ENCODE measurements at places on chromosomes 6 and 20.

GRCh38 chr6:80210618-80211017 is 104.1 kb downstream of the BCKDHB start:
- DNase-seq = no peak

DNA sequence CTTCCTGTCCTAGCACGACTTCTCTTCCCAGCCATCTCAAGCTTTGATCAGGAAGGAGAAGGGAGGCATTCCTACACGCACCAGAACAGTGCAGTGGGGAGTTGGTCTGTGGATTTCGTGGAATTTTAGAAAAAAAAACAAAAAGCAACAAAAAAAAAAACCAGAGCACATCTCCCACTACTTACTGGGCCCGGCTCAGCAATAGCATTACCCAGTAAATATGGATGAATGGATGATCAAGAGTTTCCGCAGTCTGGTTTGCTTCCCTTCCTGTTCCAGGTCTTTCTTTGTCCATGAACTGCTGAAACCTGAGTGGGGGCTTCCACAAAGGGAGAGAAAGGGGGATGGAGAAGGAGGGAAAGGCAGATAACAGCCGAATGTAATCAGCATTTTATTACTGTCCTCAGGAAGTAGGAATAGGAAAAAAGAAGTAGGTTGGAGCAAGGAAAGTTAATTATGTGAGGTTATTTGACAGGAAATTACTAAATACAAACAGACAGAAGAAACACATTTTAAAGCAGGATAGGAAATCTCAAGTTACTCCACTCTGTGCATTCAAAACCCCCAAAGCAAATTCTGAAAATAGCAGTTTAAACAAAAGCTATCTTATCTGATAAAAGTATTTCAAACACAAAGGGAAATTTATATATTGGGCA is 349.0 kb downstream of the PRL start:
- no peak for DNase-seq

DNA sequence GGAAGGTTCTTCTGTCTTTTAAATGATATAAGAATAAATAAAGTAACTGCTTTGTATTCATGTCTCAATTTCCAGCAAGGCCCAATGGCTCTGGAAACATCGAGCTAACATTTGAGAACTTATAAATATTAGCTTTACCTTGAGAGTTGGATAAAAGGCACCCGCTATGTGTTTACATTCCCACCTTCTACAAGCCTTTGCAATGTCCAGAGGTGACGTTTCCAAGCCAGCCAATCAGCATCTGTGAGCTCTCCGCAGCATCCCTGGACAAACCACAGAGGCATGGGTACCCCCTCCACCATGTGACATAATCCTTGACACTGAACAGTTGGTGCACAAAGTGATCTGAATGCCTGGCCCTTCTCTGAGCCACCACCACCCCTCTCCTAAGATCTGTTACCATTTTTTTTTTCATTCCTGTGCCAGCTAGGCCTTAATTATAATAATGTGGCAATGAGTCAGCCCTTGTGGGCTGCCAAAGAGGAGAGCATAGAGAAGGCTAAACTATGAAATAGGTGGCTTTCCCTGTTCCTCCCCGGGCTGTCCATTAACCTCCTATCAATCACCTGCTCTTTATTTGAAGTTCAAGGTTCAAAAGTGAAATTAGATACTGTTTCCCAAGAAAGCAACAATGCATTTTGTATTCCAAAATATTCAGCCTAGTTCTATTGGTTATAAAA is 4.1 kb downstream of the CBLN4 start:
- DNase-seq = no peak

DNA sequence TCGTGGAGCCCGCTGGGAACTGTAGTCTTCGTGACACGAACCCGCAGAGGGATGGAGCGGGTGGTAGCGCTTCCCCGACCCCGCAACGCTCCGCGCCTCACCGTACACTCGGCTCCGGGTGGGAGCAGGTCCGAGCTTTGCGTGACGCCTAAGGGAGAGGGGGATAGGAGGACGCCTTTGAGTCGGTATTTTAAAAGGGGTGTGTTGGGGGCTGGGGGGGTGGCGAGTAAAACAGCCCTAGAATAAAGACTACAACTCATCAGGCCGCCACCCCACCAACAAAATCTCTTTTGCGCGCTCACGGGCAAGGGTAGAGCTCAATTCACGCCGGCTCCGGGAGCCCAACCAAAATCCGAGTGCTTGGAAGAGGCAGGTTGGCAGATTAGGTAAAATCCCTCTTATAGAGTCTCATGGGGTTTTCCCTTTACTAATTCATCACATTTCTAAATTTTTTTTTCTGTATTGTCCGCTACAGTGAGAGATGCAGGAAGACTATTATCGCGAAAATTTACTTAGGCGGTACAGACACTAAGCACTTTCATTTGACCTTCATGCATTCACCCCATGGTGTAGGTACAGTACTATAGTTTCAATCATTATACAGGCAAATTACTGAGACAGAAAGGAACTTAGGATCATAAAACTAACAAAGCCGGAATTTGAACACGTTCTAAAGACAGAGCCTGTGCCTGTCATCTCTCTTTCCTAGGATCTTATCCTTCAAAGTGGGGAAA is 706 bp upstream of the SNX14 start:
- DNase-seq = no peak

DNA sequence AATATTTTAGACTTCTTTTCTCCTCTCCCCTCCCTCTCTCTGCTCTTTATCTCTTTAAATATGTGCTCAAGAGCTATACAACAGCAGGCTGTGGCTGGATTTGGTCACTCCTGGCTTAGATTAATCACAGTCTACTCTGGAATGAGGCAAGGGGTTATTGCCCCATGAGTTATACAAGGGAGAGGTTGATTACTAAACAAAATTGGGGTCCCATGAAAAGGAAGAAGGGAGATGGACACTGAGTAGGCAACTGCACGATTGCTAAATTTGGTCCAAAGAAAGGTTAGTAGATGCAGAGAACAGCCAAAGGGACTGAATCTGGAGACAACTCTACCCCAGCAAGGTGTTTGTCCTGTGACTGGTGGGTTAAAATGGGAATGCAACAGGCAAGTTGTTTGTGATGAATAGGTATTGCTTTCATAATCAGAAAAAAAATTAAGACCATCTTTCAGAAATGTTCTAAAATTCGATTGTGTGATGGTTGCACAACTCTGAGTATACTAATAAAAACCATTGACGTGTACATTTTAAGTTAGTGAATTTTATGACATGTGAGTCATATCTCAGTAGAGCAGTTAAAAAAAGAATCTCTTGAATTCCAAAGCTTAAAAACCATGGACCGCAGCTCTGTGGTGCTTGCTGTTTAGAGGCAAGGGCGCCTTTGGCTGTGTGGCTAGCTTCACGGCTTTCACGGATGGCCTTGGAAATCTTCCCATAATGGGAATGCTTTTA is 57.1 kb downstream of the KIZ start:
- DNase-seq = no peak

DNA sequence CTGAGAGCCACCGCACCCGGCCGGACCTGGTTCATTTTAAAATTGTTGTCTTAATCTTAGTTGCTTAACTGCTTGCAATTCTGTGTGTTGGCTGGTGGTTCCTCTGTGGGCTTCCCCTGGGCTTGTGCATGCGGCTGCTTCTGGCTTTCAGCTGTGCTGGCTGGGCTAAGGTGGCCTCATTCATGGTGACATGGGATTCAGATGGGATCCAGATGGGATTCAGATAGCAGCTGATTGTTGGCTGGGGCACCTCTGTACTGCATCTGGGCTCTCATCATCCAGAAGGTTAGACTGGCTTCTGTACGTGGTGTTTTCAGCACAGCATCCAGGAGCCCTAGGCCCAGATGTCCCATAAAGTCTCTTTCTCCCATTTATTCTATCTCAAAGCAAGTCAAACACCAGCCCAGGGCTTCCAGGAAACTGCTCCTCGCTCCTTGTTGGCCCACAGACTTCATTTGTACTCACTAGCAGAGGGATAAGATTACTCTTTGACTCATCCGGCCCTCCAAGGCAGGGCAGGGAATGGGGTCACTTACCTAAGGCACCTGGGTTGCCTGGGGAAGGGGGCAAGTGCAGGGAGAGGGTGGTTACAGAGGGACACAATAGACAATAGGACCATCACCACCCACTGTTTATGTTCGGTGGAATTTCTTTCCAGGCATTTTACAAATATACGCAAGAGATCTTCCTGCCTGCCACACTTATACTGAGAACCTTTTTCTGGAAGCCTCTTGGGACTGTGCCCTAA is 10.2 kb upstream of the PEDS1 start:
- no peak for DNase-seq

- DNase-seq = peak; percentile 28
Measured at GRCh38 chr6:163170294-163170883, 244.1 kb upstream of the QKI start.

GRCh38 chr20:50528804-50529351 is 18.7 kb downstream of the PTPN1 start:
- no peak for DNase-seq

DNA sequence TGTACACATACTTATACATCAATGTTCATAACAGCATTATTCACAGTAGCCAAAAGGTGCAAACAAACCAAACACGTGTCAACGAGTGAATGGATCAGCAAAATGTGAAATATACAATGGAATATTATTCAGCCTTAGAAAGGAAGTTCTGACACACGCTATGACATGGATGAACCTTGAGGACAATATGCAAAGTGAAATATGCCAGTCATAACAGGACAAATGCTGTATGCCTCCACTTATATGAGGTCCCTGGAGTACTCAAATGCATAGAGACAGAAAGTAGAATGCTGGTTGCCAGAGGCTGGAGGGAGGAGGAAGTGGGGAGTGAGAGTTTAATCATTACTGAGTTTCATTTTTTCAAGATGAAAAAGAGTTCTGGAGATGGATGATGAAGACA is 37.8 kb upstream of the IGF2R start:
- no peak for DNase-seq

DNA sequence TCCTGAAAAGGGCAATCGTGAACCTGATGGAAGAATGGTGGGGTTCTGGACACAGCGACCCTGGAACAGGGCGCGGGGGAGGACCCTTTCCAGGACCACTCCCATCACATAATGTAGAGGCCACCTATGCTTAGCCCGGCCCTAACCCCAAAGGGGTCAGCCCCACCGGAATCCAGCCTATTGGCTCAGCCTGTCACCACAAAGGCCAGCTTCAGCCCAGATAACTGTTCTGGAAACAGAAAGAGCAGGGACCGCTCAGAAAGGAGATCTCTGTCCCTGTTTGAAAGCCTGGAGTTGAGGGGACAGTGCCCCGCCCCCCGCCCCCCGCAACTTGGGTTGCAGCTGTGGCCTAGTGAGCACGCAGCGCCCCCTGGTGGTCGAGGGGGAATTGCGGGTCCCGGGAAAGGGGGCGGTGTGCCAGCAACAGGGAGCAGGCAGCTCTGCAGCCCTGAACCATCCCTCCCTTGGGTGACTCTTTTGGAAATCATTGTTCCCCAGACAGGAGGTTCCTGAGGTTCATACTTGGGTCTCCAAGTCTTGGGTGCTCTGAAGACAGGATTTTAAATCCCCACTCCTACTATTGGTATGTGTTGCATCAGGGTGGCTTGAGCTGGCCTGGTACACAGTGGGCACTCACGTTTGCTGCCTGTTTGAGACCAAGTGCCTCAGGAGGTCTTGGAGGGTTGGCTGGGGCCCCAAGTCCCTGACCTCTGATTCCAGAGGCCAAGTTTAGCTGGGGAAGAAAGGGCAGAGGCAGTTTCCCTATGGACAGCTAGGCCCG is 1.5 kb downstream of the SIGLEC1 start:
- peak; percentile 52 for DNase-seq

DNA sequence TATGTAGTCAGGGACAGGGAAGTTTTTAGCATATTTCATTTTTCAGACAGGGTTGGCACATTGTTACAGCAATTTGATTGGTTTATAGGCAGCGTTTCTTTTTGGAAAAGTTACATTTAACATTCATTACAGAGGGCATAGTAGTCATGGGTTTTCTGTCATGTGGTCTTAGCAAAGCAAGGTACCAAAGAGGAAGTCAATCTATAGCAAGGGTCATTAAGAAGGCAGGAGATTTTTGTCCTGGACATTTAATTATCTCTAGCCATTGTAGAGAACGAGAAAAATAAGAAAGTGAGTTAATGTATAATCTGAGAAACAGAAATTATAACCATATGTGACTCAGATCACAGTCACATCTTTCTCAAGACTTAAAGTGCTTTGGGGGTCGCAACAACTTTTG is 47.4 kb downstream of the TPD52L1 start:
- DNase-seq = no peak

DNA sequence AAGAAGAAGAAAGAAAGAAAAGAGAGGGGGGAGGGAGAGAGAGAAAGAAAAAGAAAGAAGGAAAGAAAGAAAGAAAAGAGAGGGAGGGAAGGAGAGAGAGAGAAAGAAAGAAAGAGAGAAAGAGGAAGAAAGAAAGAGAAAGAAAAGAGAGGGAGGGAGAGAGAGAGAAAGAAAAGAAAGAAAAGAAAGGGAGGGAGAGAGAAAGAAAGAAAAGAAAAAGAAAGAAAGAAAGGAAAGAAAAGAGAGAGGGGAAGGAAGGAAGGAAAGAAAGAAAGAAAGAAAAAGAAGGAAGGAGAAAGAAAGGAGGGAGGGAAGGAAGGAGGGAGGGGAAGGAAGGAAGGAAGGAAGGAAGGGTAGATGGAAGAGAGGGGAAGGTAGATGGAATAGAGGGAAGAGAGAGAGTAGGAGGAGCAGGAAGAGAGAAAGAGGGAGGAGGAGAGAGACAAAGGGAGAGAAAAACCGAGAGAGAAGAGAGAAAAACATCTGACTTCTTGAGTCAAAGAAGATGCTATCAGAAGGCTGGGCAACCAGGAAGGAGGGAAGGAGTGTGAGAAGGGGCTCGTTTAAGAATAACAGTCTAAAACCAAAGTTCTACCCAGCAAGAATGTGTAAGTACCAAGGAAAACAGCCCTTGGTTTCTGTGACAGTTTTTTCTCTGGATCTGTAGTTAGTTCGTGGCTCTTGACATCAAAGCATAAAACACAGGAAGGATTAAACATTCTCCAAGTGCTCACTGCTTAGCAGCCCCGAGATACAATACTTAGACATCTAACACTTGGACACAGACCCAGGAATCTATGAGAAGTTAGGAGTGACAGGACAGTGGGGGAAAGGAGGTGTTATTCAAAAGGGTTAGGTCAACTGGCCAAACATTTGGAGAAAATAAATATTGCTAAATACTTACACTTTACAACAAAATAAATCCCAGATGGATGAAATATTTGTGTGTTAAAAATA is 131.9 kb upstream of the STMND1 start:
- no peak for DNase-seq

DNA sequence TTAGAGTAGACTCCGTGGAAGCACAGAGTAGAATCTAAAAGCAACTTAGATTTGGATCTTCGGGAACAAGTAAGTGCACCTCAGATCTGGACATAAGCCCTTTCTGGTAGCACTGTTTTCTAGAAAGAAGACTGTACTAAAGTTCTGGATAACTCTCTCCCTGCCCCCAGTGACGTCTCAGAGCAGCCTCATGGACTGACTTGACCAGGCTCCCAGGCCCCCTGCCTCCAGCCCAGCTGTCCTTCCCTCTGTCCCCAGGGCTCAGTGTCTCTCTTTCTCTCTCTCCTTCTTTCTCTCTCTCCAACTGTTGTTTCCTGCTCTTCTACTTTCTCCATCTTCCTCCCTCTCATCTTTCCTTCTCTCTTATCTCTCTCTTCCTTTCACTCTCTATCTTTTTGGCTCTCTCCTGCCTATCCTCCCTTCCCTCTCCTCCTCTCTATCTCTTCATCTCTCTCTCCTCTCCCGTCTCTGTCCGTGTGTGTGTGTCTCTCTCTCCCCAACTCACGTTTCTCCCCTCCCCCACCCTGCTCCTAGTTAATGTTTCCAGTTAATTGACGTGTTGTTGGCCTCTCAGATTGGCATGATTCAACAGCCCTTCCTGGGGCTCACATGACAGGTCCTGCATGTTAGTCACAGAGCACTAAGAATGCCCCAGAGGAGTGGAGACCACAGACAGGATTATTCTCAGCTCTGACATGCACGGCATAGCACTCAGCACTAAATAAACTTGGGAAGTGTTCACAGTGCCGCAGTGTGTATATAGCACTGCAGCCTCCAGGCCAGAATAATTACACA is 180.4 kb upstream of the FOXQ1 start:
- no peak for DNase-seq
